ENCODE measurements at places on chromosomes 6 and 20.
A peak's percentile ranks its signal among the peaks of the same experiment; 100 is the strongest.

- DNase-seq: peak; percentile 58
Observed at GRCh38 chr20:63537525-63538203, 488 bp upstream of the PTK6 start.

GRCh38 chr6:33634161-33634727 is 13.1 kb downstream of the ITPR3 start:
- DNase-seq: no peak

DNA sequence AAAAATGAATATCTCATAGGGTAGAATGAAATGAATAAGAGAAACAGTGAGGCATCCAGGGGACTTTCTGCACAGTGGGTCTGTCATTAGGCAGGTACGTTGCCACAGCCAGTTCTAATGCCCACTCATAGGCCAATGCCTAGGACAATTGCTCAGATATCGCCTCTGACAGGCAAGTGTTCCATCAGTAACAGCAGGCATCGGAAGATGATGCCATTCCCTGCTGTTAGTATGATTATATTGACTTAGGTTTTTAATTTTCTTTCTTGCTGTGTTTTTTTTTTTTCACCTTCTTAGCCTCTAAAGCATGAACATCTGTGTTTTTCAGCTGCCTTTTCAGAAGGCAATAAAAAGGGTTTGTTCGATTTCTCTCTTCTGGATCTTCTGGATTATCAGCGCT is 90.7 kb downstream of the PRL start:
- no peak for DNase-seq

DNA sequence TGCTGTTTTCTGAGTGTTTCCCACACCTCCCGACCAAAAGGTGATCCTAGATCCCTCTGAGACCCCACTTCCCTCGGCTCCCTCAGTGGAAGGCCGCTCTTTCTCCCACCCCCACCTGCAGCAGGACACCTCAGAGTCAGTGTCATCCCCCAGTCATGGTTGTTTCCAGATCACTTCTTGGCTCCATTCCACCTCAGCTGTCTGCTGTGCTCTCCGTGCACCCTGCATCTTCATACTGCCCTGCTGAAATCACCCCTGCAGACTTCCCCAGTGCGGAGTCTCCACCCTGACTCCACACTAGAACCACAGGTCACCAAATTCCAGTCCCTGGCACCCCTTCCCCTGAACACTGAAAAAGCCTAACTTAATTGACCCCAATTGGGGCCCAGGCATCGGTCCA is 255.1 kb upstream of the CDYL start:
- no peak for DNase-seq

DNA sequence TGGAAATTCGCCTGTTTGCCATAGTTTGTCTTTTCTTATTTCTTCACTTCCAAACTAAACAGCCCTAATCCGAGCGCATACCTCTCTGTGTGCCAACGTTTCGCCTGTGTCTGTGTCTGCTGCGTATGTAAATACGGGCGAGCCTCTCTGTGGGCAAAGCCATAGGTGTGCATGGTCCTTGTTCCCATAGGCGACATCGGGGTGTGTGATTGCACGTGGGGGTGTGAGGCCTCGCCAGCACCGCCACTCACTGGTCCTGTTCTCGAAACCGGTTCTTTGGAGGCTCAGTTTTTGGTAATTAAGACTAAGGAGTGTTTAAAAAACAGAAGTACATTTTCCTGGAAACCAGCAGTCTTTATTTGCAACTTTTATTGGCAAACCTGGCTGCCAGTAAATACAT is 6.0 kb upstream of the FOXC1 start:
- DNase-seq: no peak

GRCh38 chr6:90860822-90861601 is 274.1 kb upstream of the MAP3K7 start:
- no peak for DNase-seq

GRCh38 chr6:145047891-145048290 is 687.4 kb downstream of the EPM2A start:
- no peak for DNase-seq

GRCh38 chr6:137415127-137415833 is 78.9 kb downstream of the OLIG3 start:
- peak; percentile 28 for DNase-seq

- no peak for DNase-seq
Observed at GRCh38 chr6:41269166-41269565, 17.3 kb downstream of the TREM1 start.

DNA sequence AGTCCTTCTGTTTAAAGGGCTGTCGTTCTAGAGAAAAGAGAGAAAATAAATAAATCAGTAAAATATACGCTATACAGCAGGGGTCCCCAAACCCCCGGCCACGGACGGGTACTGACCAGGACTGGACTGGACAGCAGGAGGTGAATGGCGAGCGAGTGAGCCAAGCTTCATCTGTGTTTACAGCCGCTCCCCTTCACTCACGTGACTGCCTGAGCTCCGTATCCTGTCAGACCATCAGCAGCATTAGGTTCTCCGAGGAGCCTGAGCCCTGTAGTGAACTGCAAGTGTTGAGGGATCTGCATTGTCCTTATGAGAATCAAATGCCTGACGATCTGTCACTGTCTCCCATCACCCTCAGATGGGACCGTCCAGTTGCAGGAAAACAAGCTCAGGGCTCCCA is 76.5 kb downstream of the ZNF217 start:
- DNase-seq: no peak

- DNase-seq: no peak
Observed at GRCh38 chr20:49694450-49695071, 19.1 kb downstream of the B4GALT5 start.

- no peak for DNase-seq
Observed at GRCh38 chr20:41697861-41698559, 79.8 kb upstream of the CHD6 start.

GRCh38 chr6:118680452-118681095 is 29.2 kb upstream of the CEP85L start:
- no peak for DNase-seq

GRCh38 chr20:52142757-52143156 is 48.8 kb downstream of the ZFP64 start:
- no peak for DNase-seq

GRCh38 chr6:66326228-66326627 is 619.2 kb upstream of the EYS start:
- DNase-seq: no peak

GRCh38 chr20:21063276-21063675 is 42.9 kb downstream of the LINC00237 start:
- no peak for DNase-seq

DNA sequence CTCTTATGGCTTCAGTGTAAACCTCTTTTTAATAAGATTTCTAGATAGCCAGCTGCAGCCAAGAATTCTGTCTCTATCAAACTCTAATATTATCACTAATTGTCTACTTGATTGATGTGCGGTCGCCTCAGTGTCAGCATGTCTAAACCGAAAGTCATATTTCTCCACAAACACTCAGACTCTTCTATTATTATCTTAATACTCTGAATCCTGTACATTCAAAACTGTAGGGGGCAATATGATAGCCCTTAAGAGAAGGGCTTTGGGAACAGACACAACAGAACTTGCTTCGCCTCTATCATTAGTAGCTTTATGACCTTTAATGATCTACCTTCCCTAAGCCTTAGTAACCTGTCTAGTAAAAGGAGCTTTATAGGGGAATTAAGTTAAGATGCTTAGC is 379.7 kb upstream of the PTCHD4 start:
- no peak for DNase-seq

GRCh38 chr20:32364554-32365208 is 6.5 kb downstream of the ASXL1 start:
- no peak for DNase-seq

DNA sequence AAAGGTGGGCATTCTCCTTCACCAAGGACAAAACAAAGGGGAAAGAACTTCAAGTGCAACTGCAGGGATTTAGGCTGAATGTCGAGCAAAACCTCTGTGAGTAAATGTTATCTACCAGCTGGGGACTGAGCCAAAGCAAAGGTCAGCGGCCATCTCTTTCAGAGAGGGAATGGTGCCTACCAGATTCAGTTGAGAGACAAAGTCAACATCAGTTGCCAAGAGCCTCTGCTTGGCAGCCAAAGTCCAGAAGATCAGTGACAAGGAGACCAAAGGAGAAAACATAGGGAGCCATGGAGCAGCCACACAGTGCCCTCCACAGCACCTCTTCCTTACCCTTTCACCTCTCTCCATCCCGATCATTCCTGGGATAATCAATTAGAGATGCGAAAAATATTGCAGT is 472.5 kb downstream of the KIF16B start:
- no peak for DNase-seq

DNA sequence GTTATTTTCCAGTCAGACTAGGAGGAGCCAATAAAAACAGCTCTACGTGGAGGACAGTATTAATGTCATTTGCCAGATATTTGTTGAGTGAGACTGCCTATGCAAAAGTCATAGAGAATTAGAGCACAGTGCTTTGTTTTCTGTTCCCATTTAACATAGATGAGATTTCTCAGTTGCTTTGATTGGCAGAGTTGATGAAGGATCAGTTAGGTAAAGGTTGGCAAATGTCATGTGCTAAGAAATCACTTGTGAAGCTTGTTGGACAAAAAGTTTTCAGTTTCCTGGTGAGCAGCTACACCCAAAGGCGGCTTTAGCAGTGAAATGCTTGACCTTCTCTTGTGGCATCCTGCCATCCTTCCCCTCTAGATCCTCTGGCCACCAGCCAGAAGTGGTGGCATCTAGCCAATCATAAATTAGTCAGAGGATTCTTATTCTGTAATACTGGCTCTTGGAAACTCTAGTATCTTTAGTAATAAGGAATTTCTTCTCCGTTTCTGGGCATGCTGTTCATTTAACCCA is 37.0 kb downstream of the BCKDHB start:
- peak; percentile 90 for DNase-seq

- DNase-seq: no peak
Observed at GRCh38 chr20:17571153-17571527, 1.3 kb downstream of the DSTN start.

DNA sequence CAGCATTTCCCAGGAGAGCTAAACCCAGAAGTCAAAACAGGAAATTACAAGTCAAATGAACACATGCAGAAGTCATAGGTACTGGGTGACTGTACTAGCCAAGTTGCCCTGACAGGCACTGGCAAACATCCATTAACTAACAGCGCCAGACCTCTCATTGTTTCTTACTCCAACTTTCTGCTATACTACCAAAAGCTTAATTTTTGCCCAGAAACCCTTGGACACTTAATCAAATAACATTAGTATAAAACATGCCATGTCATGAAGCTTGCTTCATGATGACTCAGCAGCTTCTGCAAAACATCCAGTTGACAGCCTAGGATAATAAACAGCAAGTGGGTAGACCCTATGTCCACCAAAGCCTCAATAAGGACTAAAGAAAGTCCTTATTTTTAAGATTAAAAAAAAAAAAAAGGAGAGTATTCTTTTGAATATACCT is 3.5 kb downstream of the NUP153 start:
- DNase-seq: peak; percentile 64

- DNase-seq: peak; percentile 33
Observed at GRCh38 chr6:54802775-54803634, 43.6 kb upstream of the FAM83B start.

DNA sequence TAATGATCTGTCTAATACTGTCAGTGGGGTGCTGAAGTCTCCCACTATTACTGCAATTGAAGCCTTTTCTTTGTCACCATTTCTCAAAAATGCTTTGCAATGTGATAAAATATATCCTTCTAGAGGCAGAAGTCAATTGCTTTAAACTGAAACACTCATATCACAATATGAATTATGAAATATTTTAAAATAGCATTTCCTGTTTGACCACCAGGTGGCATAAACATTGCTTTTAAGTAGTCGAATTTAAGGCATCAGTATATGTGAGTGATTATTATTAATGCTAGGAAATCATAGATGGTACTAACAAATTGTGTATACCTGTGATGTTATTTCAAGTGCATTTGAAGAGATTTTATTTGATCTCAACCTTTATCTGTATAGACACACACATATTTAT is 87.5 kb downstream of the MEI4 start:
- DNase-seq: no peak

GRCh38 chr6:104312851-104313250 is 546.9 kb downstream of the HACE1 start:
- no peak for DNase-seq

DNA sequence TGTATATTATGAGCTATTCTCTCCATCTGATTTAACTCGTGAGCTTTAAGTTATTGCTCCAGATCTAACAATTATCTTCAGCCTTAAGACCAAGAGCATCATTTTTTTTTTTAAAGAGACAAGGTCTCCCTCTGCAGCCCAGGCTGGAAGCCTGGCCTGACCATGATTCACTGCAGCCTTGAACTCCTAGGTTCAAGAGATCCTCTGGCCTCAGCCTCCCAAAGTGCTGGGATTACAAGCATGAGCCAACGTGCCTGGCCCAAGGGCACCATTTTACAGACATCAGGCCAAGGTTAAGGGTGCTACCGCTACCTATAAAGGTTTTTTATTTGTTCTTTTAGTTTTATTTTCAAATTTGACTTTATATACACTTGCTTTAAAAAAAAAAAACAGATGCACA is 2.3 kb downstream of the SUPT3H start:
- no peak for DNase-seq

GRCh38 chr20:3100480-3100879 is 16.0 kb upstream of the AVP start:
- no peak for DNase-seq

DNA sequence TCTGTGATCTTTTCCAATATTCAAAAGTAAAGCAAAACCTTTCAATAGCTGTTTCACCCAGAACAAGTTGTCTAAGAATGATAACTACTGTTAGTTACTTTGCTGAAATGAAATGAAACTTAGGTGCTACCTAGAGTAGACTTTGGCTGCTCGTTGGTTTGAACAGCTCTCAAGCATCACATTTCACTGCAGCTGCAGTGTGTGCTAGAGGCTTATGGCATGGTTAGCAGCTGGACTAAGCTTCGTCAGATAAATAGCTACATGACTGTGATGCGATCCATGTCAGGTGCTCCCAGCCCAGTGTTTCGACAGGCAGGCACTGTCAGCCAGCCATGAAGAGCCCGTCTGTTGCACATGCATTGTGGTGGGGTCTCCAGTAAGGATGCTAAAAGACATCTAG is 201.1 kb downstream of the TFAP2B start:
- no peak for DNase-seq

GRCh38 chr6:114301596-114302219 is 41.1 kb downstream of the HS3ST5 start:
- DNase-seq: no peak

- peak; percentile 28 for DNase-seq
Observed at GRCh38 chr6:3117912-3118352, 579 bp upstream of the BPHL start.
